ENCODE measurements at places on chromosomes 5 and 9. TPM values are rescaled to one million over a fixed set of nuclear protein-coding genes. Genes with fewer than 3 reads are reported as not detected.

The TAF11L10 gene
- total RNA-seq: not detected

DNA sequence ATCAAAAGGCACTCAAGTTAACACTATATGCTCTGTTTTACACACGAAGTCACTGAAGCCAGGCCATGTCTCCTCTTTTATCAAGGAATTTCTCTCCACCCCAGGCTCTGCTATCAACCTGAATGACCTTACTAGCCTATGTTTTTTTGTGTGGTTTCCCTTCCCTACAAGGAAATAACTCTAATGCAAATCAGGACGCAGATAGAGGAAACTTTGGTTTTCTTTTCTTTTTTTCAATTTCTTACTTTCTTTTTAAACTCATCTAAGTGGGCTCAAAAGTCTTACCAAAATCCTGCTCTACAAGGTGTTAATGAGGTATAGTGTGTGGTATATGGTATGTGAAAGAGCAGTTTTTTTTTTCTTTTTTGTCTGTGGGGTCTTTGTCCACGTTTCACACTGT, 5.5 kb upstream of the SLC46A2 start:
- H3K27me3 ChIP-seq: peaks cover 45% of the 10 kb centered on the region
- no peak overlapping the region for H3K27ac ChIP-seq
- DNase-seq: no peak
- no peak overlapping the region for H3K4me3 ChIP-seq
- no peaks in the 10 kb centered on the region for H3K36me3 ChIP-seq

The SMC2 gene
- 63.8 TPM for total RNA-seq

DNA sequence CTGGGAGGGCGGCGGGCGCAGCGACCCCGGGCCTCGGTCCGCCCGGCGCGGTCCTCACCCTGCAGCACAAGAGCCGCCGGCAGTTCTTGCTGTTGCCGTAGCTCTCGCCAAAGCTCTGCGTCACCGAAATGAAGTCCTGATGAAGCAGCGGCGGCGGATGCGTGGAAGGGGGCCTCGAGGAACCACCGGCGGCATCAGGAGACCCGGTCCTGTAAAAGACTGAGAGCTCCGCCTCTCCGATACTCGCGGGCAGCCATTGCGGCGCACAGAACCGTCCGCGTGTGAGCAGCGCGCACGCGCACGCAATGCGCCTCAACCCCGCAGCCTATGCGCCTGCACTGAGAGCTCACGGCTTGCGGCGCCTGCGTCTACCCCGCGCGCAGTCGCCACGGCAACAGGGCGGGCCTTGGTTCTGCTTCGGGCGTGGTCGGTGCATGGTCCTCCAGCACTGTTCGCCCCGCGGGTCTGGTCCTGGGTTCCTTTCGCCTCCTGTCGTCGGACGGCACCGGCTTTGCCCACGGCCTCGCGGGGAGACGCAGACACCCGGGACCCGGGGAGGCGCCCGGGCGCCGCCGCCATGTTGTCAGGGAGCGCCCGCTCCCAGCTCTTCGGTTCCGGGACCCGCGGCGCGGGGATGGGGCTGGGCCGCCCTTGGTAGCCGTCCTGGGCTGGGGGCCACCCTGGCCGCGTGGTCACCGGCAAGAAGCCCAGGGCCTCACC, 9.3 kb upstream of the GRIN1 start:
- H3K4me1 ChIP-seq: peaks cover 17% of the 10 kb centered on the region
- peak overlapping the region; percentile 74 for H3K27ac ChIP-seq
- peak overlapping the region; percentile 91 for H3K4me3 ChIP-seq
- H3K27me3 ChIP-seq: peaks cover 5% of the 10 kb centered on the region

- peaks cover 3% of the 10 kb centered on the region for H3K27me3 ChIP-seq
- H3K27ac ChIP-seq: no peak overlapping the region
- no peaks in the 10 kb centered on the region for H3K4me1 ChIP-seq
- DNase-seq: no peak
- no peak overlapping the region for H3K4me3 ChIP-seq
These were observed 10.7 kb upstream of the PRXL2C start for GRCh38 chr9:96665789-96666188.

The GBA2 gene
- total RNA-seq: 20.3 TPM

The EPB41L4A gene
- total RNA-seq: not detected

- H3K4me1 ChIP-seq: peaks cover 3% of the 10 kb centered on the region
- no peak for DNase-seq
- H3K27ac ChIP-seq: no peak overlapping the region
- no peak overlapping the region for H3K4me3 ChIP-seq
These were observed 58.3 kb upstream of the AKNA start for GRCh38 chr9:114446036-114446435.

GRCh38 chr5:148912714-148913398, 86.4 kb downstream of the ADRB2 start:
- no peak overlapping the region for H3K4me3 ChIP-seq
- no peak overlapping the region for H3K27ac ChIP-seq
- no peaks in the 10 kb centered on the region for H3K36me3 ChIP-seq
- no peaks in the 10 kb centered on the region for H3K4me1 ChIP-seq
- DNase-seq: no peak

The MLANA gene
- total RNA-seq: not detected

- H3K27ac ChIP-seq: no peak overlapping the region
- H3K36me3 ChIP-seq: no peaks in the 10 kb centered on the region
- H3K4me3 ChIP-seq: no peak overlapping the region
- no peaks in the 10 kb centered on the region for H3K27me3 ChIP-seq
- H3K4me1 ChIP-seq: no peaks in the 10 kb centered on the region
- DNase-seq: no peak
These were observed 531.2 kb upstream of the ZNF608 start for GRCh38 chr5:125277494-125278154.

DNA sequence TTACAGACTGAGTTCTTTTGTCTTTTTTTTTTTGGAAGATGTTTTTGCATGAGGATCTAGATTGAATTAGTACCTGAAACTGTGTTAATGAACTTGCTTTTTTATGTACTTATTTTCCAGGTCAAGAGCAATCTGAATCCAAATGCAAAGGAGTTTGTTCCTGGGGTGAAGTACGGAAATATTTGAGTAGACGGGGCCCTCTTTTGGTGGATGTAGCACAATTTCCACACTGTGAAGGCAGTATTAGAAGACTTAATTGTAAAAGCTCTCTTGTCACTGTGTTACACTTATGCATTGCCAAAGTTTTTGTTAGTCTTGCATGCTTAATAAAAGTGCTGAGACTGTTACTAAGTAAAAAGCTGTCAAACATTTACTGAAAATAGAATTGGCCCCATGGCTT, 14.5 kb downstream of the SLC23A1 start:
- H3K36me3 ChIP-seq: peaks cover 20% of the 10 kb centered on the region
- H3K4me1 ChIP-seq: peaks cover 5% of the 10 kb centered on the region
- no peak overlapping the region for H3K27ac ChIP-seq
- H3K4me3 ChIP-seq: no peak overlapping the region
- H3K27me3 ChIP-seq: no peaks in the 10 kb centered on the region

DNA sequence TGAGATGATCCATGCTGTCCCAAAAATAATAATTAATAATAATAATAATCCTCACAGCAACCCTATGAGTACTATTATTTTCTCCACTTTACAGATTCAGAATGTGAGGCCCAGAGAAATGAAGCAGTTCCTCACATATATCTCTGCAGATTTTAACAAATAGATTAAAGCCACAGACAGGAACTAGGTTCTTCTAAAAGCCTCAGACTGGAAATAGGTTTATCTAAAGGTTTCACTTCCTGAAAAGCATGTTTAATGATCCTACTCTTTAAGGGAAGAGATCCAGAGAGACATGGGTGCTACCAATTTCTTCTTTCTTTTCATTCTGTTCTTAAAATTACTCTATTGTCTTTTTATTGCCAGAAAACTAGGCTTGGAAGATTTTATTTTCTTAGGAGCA, 1079.4 kb upstream of the COX7C start:
- no peak overlapping the region for H3K27ac ChIP-seq
- H3K4me1 ChIP-seq: no peaks in the 10 kb centered on the region
- no peak overlapping the region for H3K4me3 ChIP-seq
- DNase-seq: no peak
- no peaks in the 10 kb centered on the region for H3K27me3 ChIP-seq
- no peaks in the 10 kb centered on the region for H3K36me3 ChIP-seq

- H3K27ac ChIP-seq: peak overlapping the region; percentile 92
- peaks cover 10% of the 10 kb centered on the region for H3K36me3 ChIP-seq
- peak; percentile 95 for DNase-seq
- H3K4me3 ChIP-seq: peak overlapping the region; percentile 85
- peaks cover 9% of the 10 kb centered on the region for H3K27me3 ChIP-seq
These were observed 13.3 kb downstream of the TRIM7 start for GRCh38 chr5:181191526-181192336.

GRCh38 chr9:135961277-135961715, at the start of gene UBAC1:
TSS of gene UBAC1 (minus strand) at chr9:135961373. CDS start at chr9:135961162, 211 bp downstream.
- peak; percentile 94 for DNase-seq
- no peaks in the 10 kb centered on the region for H3K36me3 ChIP-seq
- H3K4me3 ChIP-seq: peak within 1 kb of the TSS; percentile 87
- peak within 1 kb of the TSS; percentile 50 for H3K27ac ChIP-seq
- peaks cover 32% of the 10 kb centered on the region for H3K4me1 ChIP-seq

GRCh38 chr9:22413884-22414283, 32.7 kb upstream of the DMRTA1 start:
- no peaks in the 10 kb centered on the region for H3K4me1 ChIP-seq
- no peaks in the 10 kb centered on the region for H3K36me3 ChIP-seq
- peaks cover 3% of the 10 kb centered on the region for H3K27me3 ChIP-seq
- H3K4me3 ChIP-seq: no peak overlapping the region

The QRFP gene
- total RNA-seq: not detected

GRCh38 chr5:174234388-174234787, 188.9 kb downstream of the NSG2 start:
- no peak for DNase-seq
- H3K27ac ChIP-seq: no peak overlapping the region
- H3K4me1 ChIP-seq: no peaks in the 10 kb centered on the region
- no peak overlapping the region for H3K4me3 ChIP-seq

GRCh38 chr5:169290895-169291294, 10.0 kb downstream of the SLIT3 start:
- no peak overlapping the region for H3K4me3 ChIP-seq
- no peak overlapping the region for H3K27ac ChIP-seq
- no peak for DNase-seq
- no peaks in the 10 kb centered on the region for H3K4me1 ChIP-seq

GRCh38 chr5:76145945-76146344, 62.8 kb downstream of the SV2C start:
- peak; percentile 22 for DNase-seq
- no peaks in the 10 kb centered on the region for H3K36me3 ChIP-seq
- no peaks in the 10 kb centered on the region for H3K4me1 ChIP-seq
- no peak overlapping the region for H3K4me3 ChIP-seq

DNA sequence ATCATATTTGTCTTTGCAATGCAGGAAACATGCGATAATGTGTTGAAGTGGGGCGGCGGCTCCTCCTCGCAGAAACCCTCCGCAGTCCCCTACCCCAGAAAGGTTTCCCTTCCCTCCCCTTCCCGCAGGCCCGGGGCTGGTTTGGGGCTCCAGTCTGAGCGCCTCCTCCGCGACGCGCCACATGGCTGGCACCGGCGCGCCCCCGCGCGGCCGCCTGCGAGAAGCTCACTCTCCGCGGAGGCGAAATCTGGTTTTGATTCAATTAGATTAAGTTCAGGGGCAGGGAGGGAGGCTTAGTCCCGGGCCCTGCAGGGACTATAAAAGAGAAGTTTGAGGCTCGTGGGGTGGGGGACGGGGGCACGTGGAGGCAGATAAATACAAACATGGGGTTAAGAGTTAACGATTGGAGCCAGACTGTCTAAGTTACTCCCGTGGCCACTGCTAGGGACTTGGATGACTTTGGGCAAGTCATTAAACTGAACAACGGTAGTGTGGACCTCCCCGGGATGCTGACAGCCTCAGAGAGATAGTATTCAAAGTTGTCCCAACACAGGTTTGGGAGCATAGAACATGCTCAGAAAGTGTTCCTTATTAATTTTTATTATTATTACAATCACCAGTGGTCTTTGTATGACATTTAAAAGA, 69.4 kb downstream of the MSX2 start:
- DNase-seq: peak; percentile 59
- H3K27ac ChIP-seq: no peak overlapping the region
- no peaks in the 10 kb centered on the region for H3K36me3 ChIP-seq
- peaks cover 49% of the 10 kb centered on the region for H3K27me3 ChIP-seq
- peaks cover 2% of the 10 kb centered on the region for H3K4me1 ChIP-seq

DNA sequence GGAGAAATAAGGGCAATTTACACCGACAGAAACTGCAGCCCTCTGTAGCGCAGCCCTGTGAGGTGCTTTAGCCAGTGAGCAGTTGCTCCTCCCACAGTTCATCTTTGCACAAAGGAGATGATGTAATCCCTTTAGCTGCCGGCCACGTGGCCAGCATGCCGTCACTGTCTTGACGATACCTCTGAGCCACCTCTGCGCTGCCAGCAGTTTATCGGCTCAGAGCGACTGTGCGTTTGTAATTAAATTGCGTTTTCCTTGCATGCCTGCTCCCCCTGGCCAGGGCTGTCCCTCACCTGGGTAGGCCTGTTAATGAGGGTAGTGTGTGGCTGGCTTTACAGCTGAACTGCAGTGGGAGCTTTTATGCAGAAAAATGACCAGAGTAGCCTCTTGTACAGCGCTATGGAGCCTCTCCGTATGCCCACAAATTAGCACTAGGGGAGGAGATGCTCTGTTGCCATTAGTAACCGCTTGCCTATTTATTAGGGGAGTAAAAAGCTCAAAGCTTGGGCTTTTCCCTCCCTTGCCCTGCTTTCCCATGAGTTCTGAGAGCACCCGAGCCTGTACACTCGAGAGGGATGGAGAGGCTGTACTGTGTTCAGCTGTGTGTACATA, 107.0 kb downstream of the TRIO start:
- no peaks in the 10 kb centered on the region for H3K27me3 ChIP-seq
- no peak overlapping the region for H3K4me3 ChIP-seq
- H3K27ac ChIP-seq: no peak overlapping the region

DNA sequence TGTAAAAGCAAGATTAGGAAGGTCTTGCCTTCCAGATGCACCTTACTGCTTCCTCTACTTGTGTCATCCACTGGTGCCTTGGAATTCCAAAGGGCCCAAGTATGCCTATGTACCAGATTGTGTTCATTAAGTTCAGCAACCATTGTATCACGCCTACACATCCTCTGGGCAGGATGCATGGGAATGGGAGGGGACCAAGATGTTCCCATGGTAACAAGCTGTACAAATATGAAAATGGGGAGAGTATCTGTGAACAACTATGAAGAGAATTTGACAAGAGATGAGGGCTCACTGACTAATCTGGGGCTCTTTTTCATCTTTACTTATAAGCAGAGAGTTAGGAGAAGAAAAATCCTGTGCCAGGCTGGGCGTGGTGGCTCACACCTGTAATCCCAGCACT, 137.8 kb upstream of the MAP1B start:
- H3K4me1 ChIP-seq: no peaks in the 10 kb centered on the region
- DNase-seq: no peak
- H3K4me3 ChIP-seq: no peak overlapping the region
- H3K27me3 ChIP-seq: peaks cover 24% of the 10 kb centered on the region
- H3K27ac ChIP-seq: no peak overlapping the region

- H3K36me3 ChIP-seq: peaks cover 28% of the 10 kb centered on the region
- H3K27ac ChIP-seq: peak overlapping the region; percentile 95
- peak; percentile 27 for DNase-seq
- H3K4me3 ChIP-seq: peak overlapping the region; percentile 97
- peaks cover 33% of the 10 kb centered on the region for H3K4me1 ChIP-seq
- H3K27me3 ChIP-seq: peaks cover 2% of the 10 kb centered on the region
These were observed 1.3 kb downstream of the GNG10 start for GRCh38 chr9:111662576-111663300.

- peaks cover 49% of the 10 kb centered on the region for H3K36me3 ChIP-seq
- peak overlapping the region; percentile 95 for H3K4me3 ChIP-seq
- H3K4me1 ChIP-seq: peaks cover 53% of the 10 kb centered on the region
- DNase-seq: no peak
These were observed 1.9 kb downstream of the IARS1 start for GRCh38 chr9:92291577-92291976.
